Fibroblast of skin of abdomen (primary cell): ENCODE measurements at places on chromosomes 3 and 15.

- no peak for DNase-seq
These were observed 14.2 kb downstream of the MRAS start for GRCh38 chr3:138362538-138362937.

DNA sequence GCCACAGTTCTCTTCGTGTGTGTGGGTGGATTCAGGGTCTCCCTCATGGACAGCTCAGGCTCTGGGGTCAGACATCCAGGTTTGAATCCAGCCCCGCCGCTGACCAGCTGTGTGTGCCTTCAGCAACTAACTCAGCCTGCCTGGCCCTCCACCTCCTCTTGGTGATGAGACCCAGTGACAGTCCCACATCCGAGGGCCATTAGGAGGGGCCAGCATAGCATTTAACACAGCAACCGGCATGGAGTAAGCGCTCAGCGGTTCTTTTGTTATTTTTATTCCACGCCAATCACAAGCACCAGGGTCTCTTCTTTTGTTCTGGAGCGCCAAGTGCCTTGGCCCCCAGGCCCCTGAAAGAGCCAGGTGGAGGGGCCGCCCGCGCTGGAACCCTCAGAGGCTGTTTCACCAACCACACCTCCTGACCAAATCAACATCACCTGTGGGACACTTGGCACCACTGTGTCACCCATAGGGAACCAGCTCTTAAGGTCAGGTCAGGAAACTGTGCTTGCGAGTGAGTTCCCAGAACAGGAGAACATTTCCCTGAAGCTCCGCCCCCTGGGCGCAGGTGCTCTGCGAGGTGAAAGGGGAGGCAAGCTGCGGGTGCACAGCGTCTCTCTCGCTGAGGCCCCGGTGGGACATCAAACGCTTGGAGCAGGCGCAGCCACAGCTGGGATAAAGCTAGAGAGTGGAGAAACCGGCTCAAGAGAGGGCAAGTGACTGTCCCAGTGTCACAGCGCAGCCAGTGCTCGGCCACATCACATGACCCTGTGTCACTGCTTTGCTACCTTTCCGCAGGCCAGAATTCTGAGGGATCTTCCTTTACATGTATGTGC lies 311.3 kb downstream of the UACA start:
- no peak for DNase-seq

DNA sequence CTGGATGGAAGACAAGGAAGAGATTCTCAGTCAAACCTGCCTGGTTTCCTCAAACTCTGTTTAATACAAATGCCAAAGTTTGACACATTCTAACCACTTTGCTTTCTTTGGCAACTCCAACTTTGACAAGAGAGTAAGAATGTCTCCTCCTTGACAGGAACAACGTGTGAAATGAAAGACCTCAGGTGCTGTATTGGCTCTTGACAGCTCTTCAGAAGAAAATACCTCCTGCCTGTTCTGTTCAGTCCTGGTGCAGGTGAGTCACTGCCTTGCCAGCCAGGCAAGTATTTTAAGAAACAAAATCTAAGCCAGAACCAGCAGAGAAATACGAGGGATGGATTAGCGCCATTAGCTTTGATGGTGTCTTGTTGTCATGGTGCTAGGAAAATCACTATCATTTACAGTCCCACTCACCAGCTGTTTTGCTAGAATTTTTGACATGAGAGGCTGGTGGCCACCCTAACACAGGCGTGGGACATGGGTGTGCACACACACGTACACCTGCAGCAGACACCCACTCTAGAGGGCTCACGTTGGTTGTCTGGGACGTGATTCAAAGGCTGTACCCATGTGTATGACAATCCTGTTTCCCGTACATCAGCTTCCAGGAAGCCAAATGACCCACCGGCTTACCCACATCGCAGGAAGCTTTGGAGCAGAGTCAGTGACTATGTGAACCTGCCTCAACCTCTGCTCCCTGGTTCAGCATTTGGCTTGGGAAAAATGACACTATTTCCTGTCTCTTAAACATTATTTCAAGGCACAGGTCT lies 60.4 kb downstream of the CCNL1 start:
- DNase-seq: no peak

DNA sequence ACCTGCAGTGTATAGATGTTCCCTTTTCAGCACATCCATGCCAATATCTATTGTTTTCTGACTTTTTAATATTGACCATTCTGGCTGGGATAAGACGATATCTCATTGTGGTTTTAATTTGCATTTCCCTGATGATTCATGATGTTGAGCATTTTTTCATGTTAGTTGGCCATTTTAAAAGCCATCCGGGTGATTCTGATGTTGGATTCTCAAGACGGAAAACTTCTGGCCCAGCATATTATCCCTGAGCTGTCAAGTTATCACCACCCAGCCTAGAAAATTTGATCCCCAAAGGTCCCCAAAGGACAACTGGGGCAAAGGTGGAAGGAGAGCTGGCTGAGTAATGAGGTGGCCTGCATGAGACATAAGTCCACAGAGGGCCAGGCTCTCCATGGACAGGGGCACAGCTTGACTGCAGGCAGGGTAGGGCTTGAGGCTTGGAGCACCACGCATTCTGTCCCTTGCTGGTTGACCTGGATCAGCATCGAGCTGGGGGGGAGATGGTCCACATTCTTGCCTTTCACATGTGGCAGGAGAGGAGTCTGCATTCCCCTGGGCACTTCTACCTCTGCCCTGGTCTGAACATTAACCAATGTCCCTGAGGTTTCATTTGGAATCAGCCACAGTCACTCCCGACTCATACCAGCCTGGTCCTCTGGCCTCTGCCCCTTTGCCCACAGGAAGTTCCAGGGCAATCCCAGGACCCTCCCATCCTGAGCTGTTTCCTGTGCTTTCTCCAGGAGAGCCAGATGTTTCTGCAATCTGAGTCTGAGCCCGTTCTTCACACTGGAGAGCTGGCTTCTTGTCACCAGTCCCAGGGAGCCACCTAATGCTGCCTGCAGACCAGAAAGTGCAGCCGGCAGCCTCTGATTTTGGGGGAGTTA lies 69.2 kb downstream of the ISG20 start:
- peak; percentile 16 for DNase-seq

GRCh38 chr3:179829401-179829800 lies 176.6 kb downstream of the USP13 start:
- no peak for DNase-seq

GRCh38 chr3:191373327-191373726 lies 43.0 kb upstream of the UTS2B start:
- DNase-seq: no peak

GRCh38 chr3:308597-309321 lies 112.2 kb downstream of the CHL1 start:
- DNase-seq: no peak

DNA sequence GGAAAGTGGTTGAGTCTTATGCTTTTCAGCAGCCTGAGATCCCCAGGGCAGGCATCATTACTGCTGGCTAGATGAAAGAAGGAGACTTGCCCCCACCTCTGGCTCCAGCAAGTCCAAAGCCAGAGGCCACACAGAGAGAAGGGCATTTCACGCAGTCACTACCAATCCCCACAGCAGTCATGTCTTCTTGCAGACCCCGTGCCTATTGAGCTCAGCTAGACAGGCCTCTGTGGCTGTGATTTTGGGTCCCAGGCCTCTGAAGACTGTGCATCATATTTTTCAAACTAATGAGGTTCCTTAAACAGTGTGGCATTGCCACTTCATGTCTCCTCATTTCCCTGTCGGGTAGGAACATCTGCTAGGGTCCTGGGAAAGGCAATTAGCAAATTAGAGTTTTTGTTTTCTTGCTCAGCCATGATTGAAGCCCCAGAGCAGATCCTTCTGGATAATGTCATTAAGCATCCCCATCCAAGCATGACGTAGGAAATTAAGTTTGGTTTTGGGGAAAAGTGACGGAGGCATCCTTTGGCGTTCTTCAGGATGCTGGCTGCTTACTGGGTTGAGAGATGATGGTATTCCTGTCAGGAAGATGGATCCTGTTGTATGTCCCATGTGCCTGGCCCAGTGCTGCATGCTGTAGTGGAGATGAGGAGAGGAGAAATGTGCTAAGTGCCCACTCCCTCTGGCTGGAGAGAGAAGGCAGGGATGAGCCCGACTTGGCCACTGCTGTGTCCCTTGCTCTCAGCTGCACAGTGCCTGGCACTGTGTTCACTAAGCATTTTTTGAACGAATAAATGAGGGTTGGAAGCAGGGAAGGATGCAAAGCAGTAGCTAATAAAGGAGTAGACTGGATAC lies 7.0 kb downstream of the SPSB4 start:
- no peak for DNase-seq

DNA sequence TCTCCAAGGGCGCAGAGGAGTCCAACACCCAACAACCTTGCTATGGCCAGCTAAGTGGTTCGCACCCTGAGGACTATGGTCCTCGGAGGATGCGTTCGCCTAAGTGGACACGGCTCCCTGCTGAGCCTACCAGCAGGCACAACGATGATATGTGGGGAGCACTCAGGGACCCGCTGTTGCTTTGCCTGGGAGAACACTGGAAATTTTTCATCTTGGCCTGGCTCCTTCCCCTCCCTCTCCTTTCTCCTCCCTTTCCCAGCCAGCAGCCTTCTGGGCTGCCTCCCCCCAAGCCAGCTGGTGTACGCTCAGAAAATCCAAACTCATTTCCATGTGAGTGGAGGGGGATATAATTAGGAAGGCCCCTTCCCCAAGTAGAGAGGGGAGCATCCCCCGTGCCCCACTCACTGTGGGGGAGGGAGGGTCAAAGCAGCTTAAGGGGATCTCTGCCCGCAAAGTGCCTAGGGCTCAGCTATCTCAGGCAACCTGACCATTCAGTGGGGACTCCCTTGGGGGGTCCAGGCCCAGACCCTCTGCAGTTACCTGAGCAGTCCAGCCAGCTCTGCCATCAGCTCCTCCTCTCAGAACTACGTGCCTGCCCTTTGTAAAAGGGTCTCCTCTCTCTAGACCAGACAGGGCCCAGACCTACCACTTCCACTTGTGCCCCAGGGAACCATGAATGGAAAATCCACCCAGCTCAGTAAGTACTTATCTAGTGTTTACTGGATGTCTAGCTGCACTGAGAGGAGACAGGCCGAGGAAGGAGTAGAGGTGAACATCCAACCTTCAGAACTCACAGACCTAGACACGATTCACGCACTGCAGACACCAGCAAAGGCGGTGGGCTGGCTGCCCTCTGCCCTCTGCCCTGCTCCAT lies 742 bp upstream of the SEMA7A start:
- peak; percentile 8 for DNase-seq

DNA sequence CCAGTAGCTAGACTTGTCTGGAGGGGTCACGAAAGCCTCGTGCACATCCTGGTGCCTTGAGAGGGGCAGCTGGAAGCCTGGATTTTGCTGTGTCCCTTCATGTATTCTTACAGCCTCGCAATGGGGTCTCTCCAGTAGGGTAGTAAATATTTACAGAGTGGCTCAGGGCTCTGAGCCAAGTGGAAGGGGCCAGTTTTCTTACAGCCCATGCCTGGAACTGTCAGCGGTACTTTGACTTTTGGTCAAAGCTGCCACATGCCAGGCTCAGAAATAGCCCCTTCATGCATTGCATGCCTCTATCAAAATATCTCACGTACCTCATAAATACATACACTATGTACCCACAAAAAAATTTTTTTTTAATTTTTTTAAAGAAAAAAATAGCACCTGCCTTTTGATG lies 119.2 kb downstream of the OSBPL10 start:
- DNase-seq: no peak

DNA sequence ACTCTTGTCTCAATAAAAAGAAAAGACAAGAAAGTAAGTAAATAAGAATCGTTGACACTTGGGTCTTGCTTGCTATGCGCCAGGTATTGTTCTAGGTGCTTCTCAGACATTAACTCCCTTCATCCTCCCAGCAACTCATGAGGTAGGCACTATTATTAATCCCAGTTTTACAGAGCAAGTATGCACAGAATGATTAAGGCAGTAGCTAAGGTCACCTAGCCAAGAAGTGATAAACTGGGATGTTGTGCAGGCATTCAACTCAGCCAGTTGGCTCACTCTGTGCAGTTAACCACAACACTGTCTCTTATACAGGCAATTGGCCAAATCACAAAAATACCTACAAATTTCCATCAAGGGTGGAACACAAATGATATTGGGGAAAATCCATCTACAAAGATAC lies 1.7 kb upstream of the C3orf33 start:
- peak; percentile 4 for DNase-seq

DNA sequence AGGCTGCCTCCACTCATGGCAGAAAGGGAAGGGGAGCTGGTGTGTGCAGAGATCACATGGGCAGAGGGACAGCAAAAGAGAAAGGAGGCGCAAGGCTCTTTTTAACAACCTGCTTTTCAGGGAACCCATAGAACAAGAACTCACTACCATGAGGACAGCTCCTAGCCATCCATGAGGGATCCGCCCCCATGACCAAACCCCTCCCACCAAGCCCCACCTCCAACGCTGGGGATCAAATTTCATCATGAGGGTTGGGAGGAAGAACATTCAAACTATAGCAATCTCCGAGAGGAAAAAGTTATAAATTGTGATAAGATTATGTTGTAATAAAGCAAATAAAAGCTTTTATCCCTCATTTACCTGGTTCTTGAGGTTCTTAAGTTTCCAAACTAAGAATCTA lies 84.7 kb upstream of the LMCD1 start:
- no peak for DNase-seq

GRCh38 chr15:60423537-60423936 lies 25.8 kb upstream of the ANXA2 start:
- peak; percentile 94 for DNase-seq

DNA sequence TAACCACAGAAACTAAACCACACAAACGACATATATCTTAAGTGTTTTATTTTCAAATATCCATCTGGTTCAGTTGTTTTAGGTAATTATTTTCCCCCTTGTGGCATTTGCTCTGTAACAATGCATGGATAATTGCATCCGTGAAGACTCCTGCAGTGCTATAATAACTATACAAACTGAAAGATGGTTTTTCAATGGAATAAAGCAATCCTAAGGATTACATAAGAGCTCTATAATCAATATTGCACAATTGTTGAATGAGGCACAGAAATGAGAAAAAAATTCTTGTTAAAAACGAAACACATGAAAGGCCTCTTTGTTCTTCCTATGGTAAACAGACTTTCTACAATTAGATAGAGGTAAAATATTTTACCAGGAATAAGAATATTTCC lies 446.0 kb upstream of the EPHA3 start:
- no peak for DNase-seq

DNA sequence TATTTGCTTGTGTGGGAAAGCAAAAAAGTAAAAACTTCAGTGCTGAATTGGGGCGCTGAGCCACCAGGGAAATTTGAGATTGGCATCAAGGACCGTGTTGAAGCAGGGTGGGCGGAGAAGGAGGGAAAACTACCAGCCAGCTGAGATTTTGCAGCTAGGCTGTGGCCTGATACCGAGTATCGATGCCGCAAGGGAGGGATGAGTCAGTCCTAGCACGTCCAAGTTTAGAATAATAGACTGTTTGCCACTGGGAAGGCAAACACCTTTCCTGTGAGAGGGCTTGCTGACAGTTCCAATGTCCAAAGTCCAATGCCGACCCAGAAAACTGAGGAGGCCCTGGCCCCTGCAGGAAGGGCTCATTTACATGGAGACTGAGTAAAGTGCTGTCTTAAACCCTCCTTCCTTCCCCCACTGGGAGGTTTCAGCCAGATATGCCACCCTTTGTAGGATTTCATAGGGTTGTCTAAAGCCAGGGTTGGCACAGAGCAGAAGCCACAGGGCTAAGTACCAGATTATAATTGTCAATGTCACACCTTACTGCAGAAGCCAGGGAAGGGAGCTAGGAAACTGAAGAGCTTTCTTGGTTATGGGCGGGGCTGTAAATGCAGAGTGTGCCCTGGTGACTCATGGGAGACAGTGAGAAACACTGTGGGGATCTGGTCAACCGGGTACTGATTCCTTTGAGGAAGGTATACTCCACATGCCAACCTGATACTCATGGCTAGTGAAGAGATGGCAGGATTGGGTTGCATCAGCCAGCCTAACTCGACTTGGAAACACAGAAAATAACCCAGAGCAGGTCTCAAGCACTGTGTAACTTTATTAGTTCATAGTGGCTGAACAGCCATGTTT lies 28.4 kb upstream of the PIK3CB start:
- peak; percentile 38 for DNase-seq

- DNase-seq: no peak
These were observed 118.3 kb upstream of the TRIM42 start for GRCh38 chr3:140559546-140559945.
